Hematopoietic multipotent progenitor cell treated with erythropoietin and hydrocortisone succinate and interleukin-3 and kit ligand, for 4 days (in vitro differentiated cells): ENCODE measurements at places on chromosomes 12 and 14.

GRCh38 chr14:63205044-63205575 is 867 bp downstream of the RHOJ start:
- no peak for DNase-seq

GRCh38 chr12:80142640-80143039 is 43.3 kb downstream of the OTOGL start:
- no peak for DNase-seq

GRCh38 chr14:34817768-34818167 is 57.4 kb downstream of the BAZ1A start:
- DNase-seq = no peak

GRCh38 chr14:78028471-78028870 is 141.7 kb upstream of the NRXN3 start:
- no peak for DNase-seq

DNA sequence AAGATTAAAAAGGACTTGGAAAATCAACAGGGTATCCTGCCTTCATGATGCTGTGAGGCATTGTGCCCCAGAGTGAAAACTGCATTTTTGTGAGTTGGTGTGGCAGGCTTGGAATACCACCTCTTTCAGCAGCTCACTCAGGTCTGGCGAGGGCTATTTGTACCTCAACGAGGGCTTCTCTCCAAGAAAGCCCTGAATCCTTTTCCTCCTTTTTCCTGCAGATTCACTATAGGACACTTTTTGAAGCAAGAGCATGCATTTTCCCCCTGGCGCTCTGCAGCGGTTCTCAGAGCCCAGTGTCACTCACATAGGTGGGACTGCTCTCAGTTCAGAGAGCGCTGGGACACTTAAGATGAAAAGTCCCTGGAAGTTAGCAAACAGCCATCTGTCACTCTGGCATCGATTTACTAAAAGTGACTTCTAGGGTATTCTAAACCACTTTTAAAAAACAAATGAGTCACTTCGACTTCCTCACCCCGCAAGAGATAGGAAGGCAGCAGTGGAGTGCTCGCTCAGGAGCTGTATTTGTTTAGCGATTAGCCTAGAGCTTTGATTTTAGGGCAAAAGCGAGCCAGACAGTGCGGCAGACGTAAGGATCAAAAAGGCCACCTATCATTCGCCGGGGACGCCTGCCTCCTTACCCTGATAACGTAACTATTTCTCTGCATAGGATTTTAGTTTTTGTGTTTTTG is 782 bp upstream of the LGR5 start:
- DNase-seq = no peak

DNA sequence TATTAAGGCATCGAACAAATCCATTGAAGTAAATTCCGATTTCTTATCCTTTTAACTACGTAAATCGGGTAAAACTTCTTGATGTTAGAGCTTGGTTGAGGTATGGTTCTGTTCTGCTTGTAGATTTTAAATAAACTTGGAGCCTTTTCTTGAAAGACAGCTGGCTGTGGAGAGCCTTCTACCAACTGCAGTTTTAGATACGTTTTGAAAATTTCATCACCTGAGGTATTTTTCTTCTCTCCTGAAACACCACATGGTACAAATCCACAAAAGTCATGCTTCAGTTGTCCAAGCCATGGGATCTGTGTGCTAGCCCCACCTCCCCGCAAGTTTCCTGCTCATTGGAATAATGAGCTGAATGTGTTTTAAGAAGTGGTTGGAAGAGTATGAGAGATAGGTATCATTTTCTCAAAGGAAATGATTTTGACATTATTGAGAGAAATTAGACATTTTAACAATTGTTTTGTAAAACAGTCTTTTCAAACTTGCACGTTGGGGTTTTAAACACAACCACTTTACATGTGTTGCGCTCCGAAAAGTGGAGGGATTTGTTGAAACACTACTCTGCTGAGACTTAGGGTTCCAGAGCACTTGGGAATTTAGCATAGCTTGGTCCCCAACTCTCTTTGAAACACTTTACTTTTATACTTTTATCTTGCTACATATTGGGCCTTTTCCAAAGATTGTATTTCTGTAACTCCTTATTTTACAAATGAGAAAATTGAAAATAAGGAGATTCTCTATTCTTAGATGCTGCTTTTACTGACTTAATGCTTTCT is 1.4 kb downstream of the PPM1A start:
- DNase-seq = peak; percentile 23

- DNase-seq = no peak
These were observed 875 bp downstream of the MFAP5 start for GRCh38 chr12:8661751-8662150.

- no peak for DNase-seq
These were observed 4.7 kb downstream of the CALCOCO1 start for GRCh38 chr12:53722450-53723041.

DNA sequence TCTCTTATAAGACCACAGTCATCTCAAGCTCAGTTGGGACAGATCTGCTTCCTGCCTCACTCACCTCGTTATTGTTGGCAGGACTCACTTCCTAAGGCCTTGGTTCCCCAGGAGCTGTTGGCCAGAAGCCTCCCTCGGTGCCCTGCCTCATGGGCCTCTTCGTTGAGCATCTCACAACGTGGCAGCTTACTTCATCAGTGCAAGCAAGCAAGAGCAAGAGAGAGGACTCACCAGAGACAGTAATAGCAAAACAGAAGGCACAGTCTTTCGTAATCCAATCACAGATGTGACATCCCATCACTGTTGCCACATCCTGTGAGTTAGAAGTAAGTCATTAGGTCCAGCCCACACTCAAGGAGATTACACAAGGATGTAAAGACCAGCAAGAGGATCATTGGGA is 5.1 kb upstream of the NUMB start:
- peak; percentile 89 for DNase-seq

DNA sequence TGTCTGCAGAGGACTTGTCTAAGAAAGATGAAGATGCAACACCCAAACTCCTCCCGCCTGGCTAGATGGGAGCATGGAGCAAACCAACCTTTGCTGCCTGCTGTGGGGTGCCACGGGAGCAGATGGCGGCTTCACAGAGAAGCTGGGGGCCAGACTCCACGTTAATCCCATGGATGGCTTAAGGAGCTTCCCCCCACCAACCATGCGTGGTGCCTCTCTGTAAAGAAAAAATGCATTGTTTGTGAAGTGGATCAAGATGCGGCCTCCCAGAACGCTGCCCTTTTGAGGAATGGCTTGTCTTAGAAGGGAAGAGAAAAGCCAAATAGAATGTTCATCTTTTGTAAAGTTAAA is 15.6 kb downstream of the MVK start:
- no peak for DNase-seq

DNA sequence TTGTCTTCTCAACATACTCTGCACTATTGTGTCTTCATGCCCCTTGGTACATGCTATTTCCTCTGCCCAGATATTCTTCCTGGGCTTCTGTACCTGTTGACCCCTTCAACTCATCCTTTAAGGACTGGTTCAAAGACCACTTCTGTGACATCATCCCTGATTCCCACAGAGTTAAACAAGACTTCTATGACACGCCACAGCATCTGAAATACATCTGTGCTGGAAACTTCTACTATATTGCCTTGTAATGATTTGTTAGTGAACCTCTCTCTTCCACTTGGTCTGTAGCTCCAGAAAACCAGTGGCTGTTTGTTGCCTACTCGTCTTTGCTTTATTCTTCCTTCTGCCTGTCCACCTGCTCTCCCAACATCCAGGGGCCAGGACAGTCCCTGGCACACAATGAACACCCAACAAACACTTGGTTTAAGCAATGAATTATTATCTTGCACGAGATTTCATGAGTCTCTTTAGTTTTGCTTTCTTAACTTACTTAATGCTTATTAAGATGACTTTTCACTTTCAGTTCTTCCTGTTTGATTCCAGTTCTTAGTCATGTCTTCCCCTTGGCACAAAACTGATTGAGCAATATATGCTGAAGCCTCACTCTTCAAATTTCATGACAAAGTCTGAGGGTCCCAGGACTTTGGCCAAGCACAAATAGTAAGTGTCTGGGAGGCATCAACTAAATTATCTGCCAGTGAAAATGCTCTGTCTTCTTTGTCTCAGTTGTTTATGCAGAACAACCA is 485.9 kb downstream of the APAF1 start:
- no peak for DNase-seq

GRCh38 chr12:67592228-67593011 is 56.1 kb upstream of the DYRK2 start:
- DNase-seq = peak; percentile 5

- DNase-seq = no peak
These were observed 8.6 kb upstream of the CD27 start for GRCh38 chr12:6435961-6436715.

- DNase-seq = no peak
These were observed 17.9 kb downstream of the SPRING1 start for GRCh38 chr12:116719731-116720528.

DNA sequence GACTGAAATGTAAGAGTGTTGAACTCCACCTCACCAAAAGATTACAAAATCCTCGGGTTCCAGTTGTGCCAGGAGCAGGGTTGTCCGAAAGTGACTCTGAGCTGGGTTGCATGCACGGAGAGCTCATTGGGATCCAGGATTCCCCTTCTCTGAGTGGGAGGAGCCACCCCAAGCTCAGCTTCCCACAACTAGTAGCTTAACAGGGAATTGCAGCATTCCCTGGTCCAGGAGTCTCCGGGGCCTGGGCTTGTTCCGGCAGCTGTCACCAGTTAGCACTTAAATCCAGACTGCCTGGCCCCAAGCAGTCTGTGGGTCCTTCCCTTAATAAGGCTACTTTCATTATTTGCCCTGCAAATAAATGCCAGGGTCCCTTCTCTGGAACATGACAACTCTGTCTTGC is 50.1 kb downstream of the CD9 start:
- no peak for DNase-seq

- no peak for DNase-seq
These were observed 407.8 kb upstream of the RGS6 start for GRCh38 chr14:71524320-71524982.

DNA sequence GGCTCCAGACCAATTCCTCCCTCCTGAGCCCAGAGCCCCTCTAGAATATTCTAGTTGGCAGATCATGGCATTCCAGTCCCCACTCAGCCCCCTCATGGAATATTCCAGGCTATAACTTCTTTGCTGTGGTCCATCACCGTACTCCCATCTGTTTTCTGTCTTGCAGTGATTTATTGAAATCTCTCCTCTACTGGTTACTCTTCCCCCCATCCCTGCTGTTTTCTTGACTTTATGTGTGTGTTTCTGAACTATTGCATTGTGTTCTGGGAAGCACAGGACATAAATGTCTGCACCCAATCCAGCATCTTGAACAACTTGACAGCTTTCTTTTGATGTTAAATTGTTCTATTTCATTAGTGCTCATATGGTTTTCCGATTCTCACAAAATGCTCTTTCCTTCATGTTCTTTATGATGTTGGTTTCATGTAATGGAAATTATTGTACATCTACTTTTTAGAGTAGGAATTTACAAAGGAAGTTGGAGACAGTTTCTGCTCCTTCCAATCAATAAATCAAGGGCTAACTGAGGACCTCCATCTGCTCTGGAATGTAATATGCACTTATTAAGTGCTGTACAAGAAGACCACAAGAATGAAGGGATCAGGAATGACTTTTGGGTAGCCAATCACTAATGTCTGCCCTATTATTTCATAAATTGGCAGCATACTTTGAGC is 26.3 kb downstream of the PDE6H start:
- DNase-seq = no peak
